ENCODE measurements at places on chromosomes 12 and 14.

DNA sequence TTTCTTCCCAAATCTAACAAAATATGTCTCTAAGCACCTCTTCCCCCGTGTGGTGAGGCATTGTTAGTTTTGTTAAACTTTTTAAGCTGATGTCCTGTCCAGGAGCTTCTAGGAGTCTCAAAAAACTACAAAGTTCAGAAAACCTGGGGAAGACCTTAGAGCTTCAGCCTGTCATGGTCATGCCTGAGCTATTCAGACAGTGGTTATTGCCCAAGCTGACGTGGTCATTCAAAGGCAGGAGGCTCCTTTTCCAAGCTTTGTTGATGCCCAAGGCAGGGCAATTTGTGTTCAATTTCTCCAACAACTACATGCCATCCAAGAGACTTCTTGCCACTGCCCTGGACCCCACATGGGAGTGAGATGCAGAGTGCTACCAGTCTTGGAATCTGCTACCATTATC is 5.8 kb upstream of the LYZ start:
- no peak for DNase-seq

DNA sequence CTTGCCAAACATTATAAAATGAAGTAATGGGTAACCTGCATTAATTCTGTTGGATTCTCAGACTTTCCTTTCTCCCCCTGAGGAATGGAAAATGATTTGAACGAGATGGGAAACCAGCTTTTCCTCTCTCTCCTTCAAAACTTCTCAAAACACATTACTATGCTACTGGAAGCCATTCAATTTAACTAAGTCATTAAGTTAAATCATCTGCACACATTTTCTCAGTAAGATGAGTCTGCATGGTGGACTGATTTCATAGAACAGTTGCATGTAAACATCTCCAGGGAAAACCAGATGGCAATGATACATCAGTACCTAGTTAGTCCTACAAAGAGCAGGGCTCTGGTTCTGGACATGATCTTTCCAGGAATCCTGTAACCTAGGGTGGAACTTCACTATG is 59.9 kb downstream of the BMP4 start:
- DNase-seq = no peak

DNA sequence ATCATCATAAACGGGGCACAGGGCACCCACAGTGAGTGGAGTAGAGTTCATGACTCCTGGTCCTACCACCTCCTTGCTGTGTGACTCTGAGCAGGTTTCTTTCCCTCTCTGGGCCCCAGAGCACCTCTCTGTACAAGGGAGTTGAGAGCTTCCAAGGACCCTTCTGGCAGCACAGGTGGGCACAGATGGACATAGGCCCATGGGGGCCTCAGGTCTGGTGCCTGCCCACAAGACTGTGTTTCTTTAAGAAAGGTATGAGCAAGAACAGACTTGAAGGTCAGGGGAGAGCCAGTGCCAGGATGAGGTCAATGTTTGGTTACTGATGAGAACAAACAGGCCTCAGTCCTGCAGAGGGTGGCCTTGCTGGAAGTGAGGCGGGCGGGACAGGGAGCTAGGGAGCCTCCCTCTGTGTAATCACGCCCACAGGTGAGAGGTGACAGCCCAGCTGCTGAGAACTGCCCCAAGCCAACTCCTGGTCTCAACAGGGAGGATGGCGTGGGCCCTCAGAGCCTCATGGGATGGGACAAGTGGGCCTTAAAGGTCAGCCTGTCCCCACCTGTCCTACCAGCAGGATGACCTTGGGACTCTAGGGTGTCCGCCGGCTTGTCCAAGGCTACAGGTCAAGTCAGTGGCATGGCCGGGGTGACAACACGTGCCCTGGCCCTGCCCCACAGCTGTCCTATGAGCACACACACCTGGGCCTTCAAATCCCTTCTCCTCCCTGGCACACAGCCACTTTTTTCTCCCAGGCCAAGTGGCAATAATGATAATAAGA is 49.1 kb downstream of the CCDC85C start:
- DNase-seq = no peak

DNA sequence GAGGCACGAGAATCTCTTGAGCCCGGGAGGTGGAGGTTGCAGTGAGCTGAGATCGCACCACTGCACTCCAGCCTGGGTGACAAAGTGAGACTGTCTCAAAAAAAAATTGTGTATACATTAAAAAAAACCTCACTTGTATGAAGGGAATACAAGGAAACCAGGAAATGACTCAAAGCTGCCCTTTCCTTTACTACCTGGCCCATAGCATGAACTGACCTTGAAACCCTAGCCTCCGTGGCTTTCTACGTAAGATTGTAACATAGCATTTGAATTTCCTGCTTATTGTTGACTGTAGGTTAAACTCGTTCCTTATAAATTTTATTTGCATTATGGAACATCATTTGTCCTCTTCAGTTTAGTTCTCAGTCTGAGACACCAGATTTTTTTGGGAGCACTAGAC is 9.1 kb upstream of the DDX47 start:
- no peak for DNase-seq

GRCh38 chr14:98172243-98172778 is 1099.7 kb downstream of the BCL11B start:
- DNase-seq = no peak

GRCh38 chr12:75564852-75565251 is 53.4 kb upstream of the KRR1 start:
- no peak for DNase-seq

- DNase-seq = no peak
These were observed 214.4 kb upstream of the ALG10B start for GRCh38 chr12:38102197-38102596.
